T follicular helper cell (primary cell): ENCODE measurements at places on chromosomes 4 and X.

- no peak for DNase-seq
Observed at GRCh38 chr4:8402640-8403039, 37.9 kb downstream of the ACOX3 start.

- DNase-seq = no peak
Observed at GRCh38 chrX:19479458-19479857, 35.9 kb downstream of the MAP3K15 start.

- DNase-seq = no peak
Observed at GRCh38 chr4:15870079-15870478, 68.5 kb downstream of the FGFBP1 start.

GRCh38 chr4:11069581-11070211, 359.0 kb downstream of the HS3ST1 start:
- DNase-seq = no peak

- no peak for DNase-seq
Observed at GRCh38 chrX:82589410-82589809, 918.7 kb upstream of the POU3F4 start.

GRCh38 chr4:87073199-87074120, 138.6 kb downstream of the AFF1 start:
- DNase-seq = peak; percentile 4

DNA sequence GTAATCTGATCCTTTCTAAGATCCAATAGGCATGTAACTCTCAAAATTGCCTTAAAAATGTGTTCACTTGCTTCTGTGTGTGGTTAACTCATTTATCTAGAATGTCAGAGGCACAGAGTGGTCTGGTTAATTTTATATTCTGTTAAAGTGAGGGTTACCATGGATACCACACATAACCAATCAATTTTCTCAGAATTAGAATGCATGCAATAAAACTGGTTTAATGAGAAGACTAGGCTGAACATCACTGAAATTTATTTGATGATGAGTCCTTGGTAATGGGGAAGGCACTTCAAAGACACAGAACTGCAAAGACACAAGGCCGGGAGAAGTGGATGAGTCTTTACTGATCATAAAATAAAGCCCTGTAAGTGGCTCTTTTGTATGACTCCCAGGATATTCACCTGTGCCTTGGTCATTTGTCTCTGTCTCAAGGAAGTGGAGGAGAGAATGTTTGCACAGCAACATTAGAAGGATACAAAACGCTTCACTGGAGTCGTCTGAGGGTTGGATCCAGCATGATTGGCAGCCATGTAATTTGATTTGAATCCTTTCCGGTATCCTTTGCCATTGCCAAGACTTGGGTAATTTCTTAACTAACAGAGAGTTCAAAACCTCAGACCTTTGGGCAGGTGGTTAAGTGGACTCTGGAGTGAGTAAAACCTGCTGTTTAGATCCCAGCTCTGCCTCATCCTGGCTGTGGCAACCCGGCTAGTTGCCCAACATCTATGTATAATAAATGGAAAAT, 94.0 kb upstream of the RBPJ start:
- no peak for DNase-seq

- no peak for DNase-seq
Observed at GRCh38 chrX:38156838-38157237, 63.8 kb downstream of the SRPX start.

- DNase-seq = no peak
Observed at GRCh38 chr4:53545942-53546581, 45.2 kb downstream of the LNX1 start.

GRCh38 chr4:141346144-141346543, 125.4 kb downstream of the ZNF330 start:
- DNase-seq = no peak

- no peak for DNase-seq
Observed at GRCh38 chr4:4328840-4329239, 38.8 kb downstream of the ZBTB49 start.

- DNase-seq = no peak
Observed at GRCh38 chrX:38804682-38805431, 3.6 kb downstream of the MID1IP1 start.

GRCh38 chrX:30060718-30061117, 154.6 kb upstream of the MAGEB2 start:
- no peak for DNase-seq

- no peak for DNase-seq
Observed at GRCh38 chrX:39002466-39002865, 201.2 kb downstream of the MID1IP1 start.

- no peak for DNase-seq
Observed at GRCh38 chr4:137361756-137362470, 170.4 kb downstream of the PCDH18 start.
